ENCODE measurements at places on chromosomes 11 and 22.

DNA sequence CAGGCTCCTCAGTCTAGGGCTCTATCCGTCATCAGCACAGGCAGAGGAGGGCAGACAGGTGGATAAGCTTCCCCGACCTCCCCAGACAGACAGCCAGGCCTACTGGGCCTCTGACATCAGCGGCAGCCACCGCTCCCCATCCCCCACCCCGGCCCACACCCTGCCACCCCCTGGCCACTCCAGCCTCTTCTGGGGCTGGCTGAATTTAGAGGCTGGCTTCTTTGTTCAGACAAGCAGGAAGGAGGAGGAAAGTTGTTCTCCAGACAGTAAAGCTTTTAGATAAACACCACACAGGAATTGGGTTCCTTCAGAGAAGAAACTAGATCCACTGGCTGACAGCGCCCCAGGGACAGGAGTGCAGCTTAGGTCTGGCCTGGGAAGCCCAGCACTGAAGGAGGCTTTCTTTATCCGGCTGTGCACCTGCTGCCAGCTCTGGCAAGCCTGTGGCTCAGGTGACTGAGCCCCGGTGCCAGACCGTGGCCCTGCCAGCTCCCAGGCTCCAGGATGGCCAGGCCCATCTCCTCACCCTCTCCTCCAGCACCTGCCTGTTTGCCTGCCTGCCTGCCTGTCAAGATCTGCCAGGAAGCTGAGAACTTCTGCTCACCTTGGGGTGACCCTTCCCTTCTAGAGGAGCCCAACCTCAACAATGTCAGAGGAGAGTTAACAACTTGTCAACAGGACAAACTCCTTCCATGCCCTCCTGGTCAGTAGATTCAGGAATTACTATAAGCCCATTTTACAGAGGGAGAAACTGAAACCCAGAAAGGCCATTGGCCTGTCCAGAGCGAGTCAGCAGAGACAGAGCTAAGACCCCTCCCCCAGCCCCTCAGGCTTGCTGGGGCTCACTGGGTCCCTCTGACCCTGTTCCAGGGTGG, 44.0 kb upstream of the KLHL35 start:
- DNase-seq: no peak

- no peak for DNase-seq
Measured at GRCh38 chr11:79030448-79030847, 410.4 kb downstream of the TENM4 start.

DNA sequence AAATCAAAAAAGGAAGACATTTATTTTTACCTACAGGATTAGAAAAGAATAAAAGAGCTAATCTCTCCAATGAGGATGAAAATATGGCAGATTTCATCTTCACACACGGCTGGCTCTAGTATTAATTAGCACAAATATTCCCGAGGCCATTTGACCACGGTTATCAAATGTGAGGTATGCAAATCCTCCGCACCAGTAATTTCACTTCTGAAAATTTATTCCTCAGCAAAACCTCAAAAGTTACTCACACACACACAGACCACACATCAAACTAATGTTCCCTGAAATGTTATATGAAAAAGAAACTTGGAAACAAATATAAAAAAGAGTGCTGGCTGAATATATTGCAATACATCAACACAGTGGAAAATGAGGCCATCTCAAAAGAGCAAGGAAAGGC, 32.8 kb downstream of the CELSR1 start:
- DNase-seq: no peak

DNA sequence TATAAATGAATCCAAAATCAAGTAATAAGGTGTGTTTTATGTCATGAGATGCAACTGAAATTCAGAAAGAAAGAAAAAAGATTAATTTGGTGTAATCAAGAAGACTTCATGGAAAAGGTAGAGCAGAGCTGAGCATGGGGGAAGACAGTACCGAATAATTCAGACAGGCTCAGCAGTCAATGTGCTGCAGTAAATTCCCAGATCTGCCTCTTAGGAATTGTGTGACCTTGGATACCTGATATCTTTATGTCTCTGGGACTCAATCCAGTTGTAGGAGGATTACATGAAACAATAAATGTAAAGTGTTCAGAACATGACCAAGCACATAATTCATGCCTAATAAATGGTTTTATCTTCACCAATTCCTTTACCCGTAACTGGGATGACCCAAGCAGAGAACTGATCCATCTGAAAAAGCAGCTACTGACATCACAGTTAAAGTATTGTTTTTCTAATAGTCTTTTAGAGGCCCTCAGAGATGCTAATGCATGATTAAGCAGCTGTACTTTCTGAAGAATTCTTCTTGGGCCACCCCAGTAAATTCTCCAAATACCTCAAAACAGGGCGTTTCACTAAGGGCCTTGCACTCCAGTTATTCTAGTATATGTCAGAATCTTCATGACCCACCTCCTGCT, 7.8 kb downstream of the MS4A12 start:
- no peak for DNase-seq

- DNase-seq: no peak
Measured at GRCh38 chr11:13595166-13595565, 73.3 kb upstream of the FAR1 start.

DNA sequence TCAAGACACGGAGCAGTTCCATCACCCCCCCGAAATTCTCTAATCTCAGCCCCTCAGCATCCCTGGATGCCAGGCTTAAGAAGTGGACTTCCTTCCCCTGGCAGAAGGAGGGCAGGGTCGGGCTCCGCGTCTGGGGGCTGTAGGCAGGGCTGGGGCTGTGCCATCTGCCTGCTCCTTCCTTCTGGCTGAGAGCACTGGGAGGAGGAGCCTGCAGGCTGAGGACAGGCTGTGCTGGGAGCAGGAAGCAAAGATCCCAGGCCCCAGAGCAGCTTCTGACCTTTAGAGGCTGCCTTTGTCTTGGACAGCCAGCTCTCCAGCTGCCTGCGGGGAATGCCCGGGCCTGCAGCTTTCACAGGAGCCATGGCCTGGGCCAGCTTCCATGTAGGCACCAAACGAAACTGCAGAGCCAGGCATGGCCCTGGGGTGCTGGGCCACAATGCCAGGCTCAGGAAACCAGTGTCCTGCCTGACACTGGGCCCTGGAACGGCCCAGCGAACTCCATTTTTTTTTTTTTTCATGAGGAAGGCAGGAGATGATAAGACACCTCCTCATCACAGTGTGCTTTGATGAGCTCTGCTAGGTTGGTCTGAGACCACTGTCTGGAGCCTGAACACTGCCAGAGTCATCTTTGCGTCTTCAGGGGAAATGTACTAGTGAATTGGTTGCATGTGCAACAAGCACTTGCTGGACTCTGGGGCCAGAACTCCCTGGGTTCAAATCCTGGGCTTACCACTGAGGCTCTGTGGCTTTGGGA, 67.9 kb downstream of the MCM5 start:
- no peak for DNase-seq

DNA sequence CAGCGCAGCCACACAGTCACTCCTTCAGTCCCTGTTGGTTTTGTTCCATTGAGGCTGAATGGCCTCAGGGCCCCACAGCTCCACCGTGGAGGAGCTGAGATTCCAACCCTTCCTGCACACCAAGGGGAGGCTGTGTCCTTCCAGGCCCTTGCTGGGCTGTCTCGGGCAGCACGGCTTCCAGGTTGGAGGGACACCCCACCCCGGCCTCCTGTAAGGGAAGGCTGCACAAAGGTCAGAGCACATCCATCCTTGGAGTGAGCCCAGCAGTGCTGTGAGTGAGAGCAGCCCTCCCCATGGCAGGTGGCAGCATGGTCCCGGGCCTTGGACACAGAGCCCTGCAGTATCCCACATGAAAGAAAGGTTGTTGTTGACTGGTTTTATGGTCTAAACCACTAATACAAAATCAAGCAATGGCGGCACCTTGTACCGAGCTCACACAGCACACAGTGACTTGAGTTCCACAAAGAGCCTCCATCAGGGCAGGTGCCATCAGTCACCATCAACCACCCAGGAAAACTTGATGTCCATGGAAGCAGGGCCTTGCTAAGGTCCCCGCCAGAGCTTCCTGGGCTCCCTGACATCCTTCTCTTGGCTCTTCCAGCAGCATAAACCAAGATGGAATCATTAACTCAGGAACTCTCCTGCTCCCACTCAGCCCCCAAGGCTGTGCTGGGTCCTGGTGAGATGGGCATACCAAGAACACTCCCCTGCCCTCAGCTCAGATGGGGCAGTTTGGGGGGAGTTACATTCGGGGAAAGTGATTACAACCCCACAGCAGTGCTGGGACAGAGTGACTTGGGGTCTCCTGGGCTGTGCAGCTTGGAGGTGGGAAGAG, 1500.4 kb downstream of the TBC1D22A start:
- DNase-seq: no peak

DNA sequence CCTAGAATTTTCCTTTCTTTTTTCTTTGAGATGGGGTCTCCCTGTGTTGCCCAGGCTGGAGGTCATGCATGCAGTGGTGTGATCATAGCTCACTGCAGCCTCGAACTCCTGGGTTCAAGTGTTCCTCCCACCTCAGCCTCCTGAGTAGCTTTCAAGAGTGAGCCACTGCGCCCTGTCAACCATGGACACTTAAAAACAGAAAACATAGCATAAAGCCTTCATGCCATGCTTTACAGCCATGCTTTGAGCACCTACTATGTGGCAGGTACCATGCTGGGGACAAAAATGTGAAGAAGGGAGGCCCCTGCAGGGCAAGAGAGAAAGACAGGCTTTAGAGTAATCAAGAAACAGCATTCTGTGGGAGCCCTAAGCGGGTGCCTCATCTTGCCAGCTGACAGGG, 13.7 kb upstream of the GNB1L start:
- no peak for DNase-seq

GRCh38 chr22:22857607-22858558, 29.7 kb upstream of the IGLL5 start:
- DNase-seq: no peak

Data from KG1 (cell line).